Neuronal stem cell (in vitro differentiated cells): ENCODE measurements at places on chromosomes 5 and 9.

GRCh38 chr9:4297786-4298254 lies 2.0 kb downstream of the GLIS3 start:
- peak; percentile 80 for DNase-seq

GRCh38 chr5:111447099-111447498 lies 65.2 kb downstream of the STARD4 start:
- DNase-seq: no peak

- DNase-seq: no peak
These were observed 66.9 kb upstream of the EPB41L4A start for GRCh38 chr5:112485934-112486355.

DNA sequence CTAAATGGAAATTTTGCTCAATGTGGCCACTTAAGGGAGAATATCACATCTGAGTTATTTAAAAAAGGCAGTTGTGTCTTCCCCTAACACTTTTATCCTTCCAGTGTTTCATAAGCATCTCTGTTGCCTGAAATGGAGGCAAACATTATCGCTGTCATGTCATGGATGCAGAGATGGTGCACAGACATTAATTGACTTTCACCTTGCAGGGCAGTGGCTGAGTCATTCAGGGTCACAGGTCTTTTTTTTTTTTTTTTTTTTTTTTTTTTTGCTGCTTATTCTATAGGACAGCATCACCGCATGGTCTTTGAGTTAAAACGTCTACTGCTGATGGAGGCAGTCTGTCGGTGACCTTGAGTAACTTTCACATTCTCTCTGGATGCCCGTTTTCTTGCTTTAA lies 36.3 kb upstream of the KLF9 start:
- DNase-seq: no peak

DNA sequence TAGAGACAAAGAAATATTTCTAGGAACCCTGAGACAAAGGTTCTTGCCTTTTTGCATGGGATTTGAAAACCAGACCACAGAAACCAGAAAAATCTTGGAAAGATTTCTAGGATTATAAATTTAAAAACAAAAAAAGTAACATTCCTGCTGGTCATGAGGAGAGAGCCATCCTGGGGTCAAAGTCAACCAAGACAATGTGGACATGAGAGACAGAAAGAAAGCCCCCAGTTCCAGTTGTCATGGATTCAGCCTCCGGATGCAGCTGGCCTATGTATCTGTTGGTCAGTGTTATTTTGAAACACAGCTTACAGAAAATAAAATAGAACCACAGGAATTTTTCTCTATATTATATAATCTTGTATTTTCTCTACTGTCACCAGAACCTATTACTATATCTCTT lies 24.4 kb upstream of the RGMB start:
- no peak for DNase-seq

DNA sequence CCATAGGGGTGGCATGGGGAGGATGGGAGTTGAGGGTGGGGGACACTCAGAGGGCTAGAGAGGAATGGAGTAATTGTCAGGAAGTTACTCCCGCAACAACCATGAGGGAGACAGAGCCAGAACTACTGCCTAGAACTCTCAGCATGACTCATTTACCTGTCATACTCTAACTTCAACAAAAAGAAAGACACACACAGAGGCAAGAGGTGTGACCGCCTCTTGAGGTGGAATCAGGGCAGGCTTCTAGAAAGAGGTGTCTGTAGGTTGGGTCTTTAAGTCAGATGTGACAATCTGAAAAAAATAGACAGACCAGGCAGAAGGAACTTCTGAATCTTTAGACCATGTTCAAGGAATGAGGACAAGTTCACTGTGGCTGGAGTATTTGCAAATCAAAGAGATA lies 73.4 kb downstream of the GABBR2 start:
- no peak for DNase-seq

GRCh38 chr9:13814647-13815400 lies 499.1 kb downstream of the NFIB start:
- DNase-seq: no peak

DNA sequence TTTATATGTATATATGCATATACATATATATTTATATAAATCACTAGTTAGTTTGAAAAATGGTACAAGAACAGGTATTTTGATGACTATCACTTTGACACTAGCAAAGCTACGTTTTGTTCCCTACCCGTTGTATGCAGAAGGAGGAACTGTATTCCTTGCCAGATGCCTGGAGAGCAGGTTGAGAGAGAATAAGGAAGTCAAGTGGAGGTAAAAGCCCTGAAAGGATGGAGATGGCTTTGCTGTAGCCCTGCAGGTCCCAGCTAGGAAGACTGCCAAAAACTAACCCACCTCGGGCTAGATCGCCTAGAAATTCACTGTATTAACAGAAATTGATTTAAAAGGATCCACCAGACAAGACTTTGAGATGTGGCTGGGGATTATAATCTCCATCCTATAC lies 229.3 kb downstream of the RFX3 start:
- DNase-seq: no peak

DNA sequence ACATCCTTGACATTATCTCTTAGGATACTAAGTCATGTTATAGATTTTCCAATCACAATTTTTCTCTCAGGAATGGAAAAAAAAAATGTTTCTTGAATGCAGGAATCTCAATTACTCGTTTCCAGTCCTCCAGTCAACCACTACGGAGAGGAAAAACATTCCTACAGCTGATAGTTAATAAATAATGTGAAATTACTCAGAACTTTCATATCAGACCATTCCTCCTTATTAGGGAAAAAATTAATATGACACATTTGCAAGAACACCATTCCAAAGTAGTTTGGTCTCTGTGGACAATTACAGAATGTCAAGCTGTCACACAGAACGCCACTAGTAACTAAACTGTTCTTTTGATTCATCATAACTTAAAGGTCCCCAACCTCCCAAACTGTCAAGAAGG lies 31.5 kb downstream of the MED27 start:
- DNase-seq: no peak

- no peak for DNase-seq
These were observed 75.4 kb downstream of the TSSK1B start for GRCh38 chr5:113359419-113359818.

DNA sequence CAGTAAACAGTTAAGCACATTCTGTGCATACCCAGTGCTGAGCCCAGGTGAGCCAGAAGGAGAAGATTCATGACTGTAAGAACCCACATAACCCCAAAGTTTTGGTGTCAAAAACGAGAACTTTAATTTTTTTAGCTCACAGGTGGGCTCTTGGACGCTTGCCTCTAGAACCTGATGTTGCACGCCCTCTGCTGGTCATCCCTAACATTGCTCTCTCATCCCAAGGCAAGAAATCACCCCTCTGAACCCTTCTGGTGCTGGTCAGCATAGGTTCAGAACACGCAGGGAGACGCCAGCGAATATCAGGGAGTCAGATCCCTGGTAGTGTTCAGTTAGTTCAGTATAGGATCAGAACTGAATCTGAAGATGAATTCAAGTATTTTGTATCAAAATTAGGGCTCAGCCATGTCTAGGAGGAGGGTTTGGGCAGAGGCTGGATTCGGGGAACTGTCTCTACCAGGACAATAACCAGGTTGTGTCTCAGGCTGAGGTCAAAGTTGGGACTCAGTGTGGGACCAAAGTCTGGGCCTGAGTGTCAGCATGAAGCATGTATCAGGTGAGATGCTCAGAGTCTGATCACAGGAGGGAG lies 4.1 kb upstream of the DNAJB5 start:
- peak; percentile 83 for DNase-seq

- DNase-seq: no peak
These were observed 3.1 kb upstream of the PLIN2 start for GRCh38 chr9:19130436-19130835.

DNA sequence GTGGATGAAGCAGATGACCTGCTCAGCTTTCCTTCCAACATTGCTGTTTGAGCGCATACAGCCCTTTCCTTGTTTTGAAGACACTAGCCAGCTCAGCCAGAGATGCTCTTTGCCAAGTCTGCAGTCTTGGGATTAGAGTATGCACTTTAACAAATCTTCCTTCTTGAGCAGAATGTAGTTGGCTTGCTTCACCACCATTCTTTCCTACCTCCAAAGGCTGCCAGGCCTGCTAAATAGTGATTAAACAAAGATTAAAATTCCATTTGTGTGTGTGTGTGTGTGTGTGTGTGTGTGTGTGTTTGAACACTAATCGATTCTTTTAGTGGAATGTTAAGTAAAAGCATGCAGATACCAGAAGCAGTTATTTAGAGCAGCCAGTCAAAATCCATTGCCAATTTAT lies 97.6 kb downstream of the GALNT10 start:
- no peak for DNase-seq

- no peak for DNase-seq
These were observed 5.5 kb upstream of the CAMLG start for GRCh38 chr5:134732819-134733218.

DNA sequence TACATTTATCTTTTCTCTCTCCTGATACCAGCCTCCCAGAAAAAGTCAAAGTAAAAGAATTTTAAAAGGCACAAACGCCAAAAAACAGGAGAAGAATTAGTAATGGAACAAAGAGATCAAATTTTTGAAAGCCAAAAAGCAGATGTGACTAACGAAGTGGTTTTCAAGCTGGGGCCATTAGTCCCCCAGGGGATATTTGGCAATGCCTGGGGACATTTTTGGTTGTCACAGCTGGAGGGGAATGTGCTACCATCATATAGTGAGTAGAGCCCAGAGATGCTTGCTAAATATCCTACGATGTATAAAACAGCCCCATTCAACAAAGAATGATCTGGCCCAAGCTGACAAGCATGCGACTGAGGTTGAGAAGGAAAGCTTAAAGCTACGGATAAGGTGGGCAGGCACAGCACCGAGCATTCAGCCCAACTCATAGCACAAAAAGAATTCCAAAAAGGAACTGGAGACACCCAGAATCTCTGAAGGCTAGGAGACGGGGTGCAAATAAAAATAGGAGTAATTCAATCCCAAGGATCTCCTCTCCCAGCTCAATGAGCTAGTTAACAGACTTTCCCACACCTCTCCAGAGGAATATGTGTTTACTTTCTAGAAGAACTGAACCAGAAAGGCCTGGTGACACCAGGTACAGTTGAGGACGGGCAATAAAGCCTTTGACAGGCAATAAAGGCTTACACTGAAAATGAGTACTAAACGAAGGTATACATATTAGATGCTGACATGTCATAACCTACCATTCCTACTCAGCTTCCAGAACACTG lies 269.0 kb downstream of the DENND1A start:
- DNase-seq: no peak

GRCh38 chr5:1800472-1801221 lies 560 bp upstream of the NDUFS6 start:
- peak; percentile 64 for DNase-seq
